ENCODE measurements at places on chromosomes 2 and 18. TPM values are rescaled to one million over a fixed set of nuclear protein-coding genes. Genes with fewer than 3 reads are reported as not detected.

DNA sequence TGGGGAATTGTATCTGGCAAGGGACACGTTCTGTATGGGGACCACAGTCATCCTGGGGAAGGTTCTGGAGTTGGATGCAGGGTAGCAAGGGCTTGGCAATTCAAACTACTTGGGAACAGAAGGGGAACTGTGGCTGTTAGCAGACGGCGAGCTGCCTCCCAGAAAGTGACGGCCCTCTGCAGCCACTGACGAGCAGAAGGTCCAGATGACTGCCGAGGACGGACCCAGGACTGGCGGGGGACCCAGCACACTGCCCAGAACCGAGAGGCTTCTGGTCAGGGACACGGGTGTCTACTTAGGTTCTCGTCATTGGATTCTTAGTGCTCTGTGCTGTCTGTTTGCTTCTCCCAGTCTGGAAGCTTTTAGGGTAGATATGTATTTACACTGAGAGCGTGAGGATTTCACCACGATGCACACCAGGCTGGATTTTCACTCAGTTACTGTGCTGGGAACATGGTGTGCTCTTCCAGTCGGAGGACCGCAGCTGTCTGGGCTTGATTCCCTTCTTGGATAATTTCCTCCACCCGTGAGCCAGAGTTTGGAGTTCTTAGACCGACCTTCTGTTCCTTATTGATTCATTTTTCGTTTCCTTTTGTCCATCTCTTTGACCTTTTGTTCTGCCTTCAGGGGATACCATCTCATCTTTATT lies 13.4 kb downstream of the GPR35 start:
- H3K27ac ChIP-seq = no peak overlapping the region
- peaks cover 41% of the 10 kb centered on the region for H3K27me3 ChIP-seq

GRCh38 chr2:231820786-231821303 lies 34.6 kb downstream of the COPS7B start:
- no peak overlapping the region for H3K27ac ChIP-seq
- H3K27me3 ChIP-seq = peaks cover 2% of the 10 kb centered on the region
- H3K4me1 ChIP-seq = no peaks in the 10 kb centered on the region
- DNase-seq = no peak
- H3K4me3 ChIP-seq = no peak overlapping the region

GRCh38 chr2:12080360-12080759 lies 333.9 kb downstream of the LPIN1 start:
- H3K4me3 ChIP-seq = no peak overlapping the region
- DNase-seq = no peak
- H3K36me3 ChIP-seq = no peaks in the 10 kb centered on the region
- H3K4me1 ChIP-seq = peaks cover 13% of the 10 kb centered on the region
- no peak overlapping the region for H3K27ac ChIP-seq

DNA sequence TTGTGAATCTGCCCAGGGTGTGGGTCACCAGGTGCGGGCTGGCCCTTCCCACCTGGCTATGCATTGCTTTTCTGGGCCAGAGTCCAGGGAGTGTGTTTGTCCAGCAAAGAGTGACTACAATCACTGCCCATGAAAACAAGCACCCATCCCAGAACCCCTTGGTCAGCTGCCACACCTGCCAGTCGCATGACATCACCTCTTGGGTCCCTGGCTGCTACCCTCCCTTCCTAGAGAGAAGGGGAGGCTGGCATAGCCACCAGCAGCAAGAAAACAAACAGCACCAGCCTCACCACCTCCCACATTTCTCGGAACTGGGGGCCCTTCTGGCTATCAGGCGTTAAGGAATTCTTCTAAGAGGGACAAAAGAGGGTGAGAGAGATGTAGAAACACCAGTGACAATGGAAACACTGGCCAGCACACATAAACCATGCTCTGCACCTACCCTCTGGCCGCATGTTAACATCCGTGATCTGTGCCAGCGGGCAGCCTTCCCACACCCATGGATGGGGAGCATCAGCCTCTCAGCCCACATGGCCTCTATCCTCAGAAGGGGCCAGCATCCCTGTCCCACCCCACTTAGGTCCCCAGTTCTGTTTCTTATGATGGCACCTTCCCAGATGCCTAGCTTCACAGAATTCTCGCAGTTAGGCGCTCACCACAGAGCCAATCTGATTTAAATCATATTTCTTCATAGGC lies 109.7 kb upstream of the GLI2 start:
- H3K4me1 ChIP-seq = peaks cover 4% of the 10 kb centered on the region
- no peak overlapping the region for H3K27ac ChIP-seq
- peaks cover 30% of the 10 kb centered on the region for H3K27me3 ChIP-seq

GRCh38 chr2:121826036-121826435 lies 70.6 kb downstream of the TSN start:
- no peaks in the 10 kb centered on the region for H3K4me1 ChIP-seq
- no peak for DNase-seq
- no peak overlapping the region for H3K4me3 ChIP-seq
- H3K27me3 ChIP-seq = peaks cover 10% of the 10 kb centered on the region
- no peak overlapping the region for H3K27ac ChIP-seq

DNA sequence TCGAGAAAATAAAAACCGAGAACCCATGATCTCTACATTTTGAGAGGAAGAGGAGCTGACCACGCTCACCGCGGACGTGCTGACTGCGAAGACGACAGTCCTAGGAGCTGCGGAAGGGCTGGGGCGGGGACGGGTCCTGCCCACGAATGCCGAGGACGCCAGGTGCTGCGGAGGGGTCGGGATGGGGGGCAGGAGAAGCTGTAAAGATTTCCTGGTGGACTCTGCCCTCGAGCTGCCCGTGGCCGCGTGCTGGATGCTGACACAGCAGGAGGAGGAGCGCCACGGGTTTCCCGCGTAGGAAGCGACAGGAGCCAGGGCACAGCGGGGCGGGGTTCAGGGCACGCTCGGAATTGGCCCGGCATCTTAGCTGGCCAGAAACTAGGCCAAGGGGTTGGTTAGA lies 22.2 kb downstream of the ZSCAN30 start:
- no peaks in the 10 kb centered on the region for H3K27me3 ChIP-seq
- no peak overlapping the region for H3K27ac ChIP-seq
- no peaks in the 10 kb centered on the region for H3K4me1 ChIP-seq
- peaks cover 47% of the 10 kb centered on the region for H3K36me3 ChIP-seq

SP140 gene
- total RNA-seq = 0.54 TPM

OTOS gene
- total RNA-seq = not detected

KCNS3 gene
- 3.1 TPM for total RNA-seq
